ENCODE measurements at places on chromosomes 16 and 17. TPM values are rescaled to one million over a fixed set of nuclear protein-coding genes. Genes with fewer than 3 reads are reported as not detected.

The KRT33A gene
- 1.5 TPM for total RNA-seq

DNA sequence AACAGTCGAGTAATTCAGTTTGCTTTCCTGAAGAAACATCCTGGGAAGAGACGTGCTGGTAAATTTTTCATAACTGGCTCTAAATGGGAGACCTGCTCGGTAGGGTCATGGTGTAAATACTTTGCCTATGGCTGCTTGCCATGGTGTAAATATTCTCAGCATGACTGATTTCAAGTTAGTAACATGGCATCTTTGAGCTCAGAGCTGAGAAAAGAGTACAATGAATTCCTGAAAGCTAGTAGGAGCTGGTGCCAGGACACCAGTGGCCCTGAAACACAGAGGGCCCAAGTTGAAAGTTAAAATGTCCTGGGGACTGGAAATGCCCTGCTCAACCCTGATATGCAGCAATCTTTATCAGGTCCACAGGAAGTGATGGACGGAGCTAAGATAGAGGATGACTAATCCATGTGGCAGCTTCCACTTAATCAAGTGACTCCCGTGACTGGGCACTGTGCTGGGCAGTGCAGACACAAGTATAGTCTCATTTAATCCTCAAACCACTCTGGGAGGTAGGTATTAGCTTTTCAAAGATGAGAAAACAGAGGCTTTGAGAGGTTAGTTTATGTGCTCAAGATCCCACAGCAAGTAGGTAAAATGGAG is 130.1 kb upstream of the ADAMTS18 start:
- H3K27ac ChIP-seq, result no peak overlapping the region
- no peak for DNase-seq
- H3K36me3 ChIP-seq, result no peaks in the 10 kb centered on the region
- no peaks in the 10 kb centered on the region for H3K4me1 ChIP-seq

DNA sequence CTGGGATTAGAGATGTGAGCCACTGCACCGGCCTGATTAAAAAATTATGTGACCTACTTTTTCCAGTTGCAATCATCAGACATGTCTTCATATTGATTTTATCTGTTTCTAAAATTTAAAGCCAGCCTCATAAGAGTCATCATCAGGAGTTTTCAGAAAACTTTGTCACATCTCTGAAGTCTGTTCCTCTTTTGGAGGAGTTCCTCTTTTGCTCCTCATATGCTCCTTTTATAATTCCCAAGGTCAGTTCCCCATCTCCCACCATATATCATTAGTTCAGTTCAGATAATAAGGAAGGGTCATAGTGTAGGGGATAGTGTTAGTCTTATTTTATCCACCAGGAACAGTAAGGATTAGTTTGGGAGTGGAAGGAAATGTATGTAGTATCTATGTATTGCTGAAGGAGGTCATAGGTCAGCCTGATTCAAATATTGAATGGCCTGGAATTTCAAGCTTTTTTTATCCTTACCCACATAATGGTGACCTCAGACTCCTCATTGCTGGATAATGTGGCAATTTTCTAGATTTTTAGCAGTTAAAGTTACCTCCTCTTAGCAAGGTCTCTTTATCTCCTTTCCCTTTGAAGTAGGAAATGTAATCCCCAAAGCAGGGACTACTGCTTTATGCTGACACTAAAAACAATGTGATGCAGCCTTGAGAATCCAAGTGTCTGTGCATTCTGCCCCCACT is 13.8 kb upstream of the DUSP14 start:
- no peaks in the 10 kb centered on the region for H3K27me3 ChIP-seq
- no peak overlapping the region for H3K4me3 ChIP-seq
- H3K27ac ChIP-seq, result peak overlapping the region; percentile 66
- H3K4me1 ChIP-seq, result peaks cover 37% of the 10 kb centered on the region
- no peak for DNase-seq

DNA sequence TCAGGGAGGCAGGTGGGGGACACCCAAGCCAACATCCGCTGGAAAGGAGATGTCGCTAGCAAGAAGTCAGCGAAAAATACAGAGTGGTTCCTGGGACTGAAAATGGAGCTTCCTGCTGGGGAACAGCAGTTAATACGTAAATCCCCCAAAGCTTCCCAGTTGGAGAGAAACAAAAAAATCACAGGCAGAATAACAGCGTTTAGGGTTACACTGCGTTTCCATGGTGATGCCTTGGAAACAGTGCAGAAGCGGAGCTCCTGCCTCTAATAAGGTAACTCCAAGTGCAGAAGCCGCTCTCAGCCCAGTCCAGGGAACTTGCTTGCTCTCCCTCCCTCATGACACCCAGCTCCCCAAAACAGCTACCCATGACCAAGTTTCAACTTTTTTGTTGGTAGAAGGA is 73.4 kb downstream of the PLD6 start:
- H3K27ac ChIP-seq, result no peak overlapping the region
- no peaks in the 10 kb centered on the region for H3K27me3 ChIP-seq
- H3K4me1 ChIP-seq, result peaks cover 26% of the 10 kb centered on the region
- no peak for DNase-seq
- H3K36me3 ChIP-seq, result no peaks in the 10 kb centered on the region
- H3K4me3 ChIP-seq, result no peak overlapping the region

DNA sequence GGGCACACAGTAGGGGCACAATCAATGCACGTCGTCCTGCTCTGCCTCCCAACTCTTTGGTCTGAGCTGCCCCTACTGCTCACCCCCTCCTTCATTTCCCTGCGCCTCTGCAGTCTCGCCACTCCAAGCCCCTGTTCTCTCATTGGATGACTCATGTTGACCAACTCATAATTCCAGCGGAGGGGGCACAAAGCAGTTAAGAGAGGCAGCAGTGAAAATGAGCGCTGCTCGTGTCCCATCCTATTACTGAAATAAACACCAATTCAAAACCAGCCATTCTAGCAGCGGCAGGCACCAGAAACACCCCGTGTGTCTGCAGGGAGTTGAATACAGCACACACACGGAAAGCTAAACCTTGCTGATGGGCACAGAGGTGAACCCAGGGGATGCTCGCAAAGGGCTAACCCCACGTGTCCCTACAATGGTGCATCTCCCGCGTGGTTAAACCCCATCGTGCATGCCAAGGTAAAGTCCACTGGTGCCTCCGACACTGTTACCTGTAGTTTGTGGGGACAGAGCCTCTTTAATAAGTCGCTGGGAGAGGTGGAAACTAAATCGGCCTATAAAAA is 310.4 kb downstream of the XYLT1 start:
- H3K27ac ChIP-seq, result no peak overlapping the region
- no peak for DNase-seq
- no peaks in the 10 kb centered on the region for H3K4me1 ChIP-seq
- H3K36me3 ChIP-seq, result no peaks in the 10 kb centered on the region
- H3K27me3 ChIP-seq, result no peaks in the 10 kb centered on the region
- H3K4me3 ChIP-seq, result no peak overlapping the region

DNA sequence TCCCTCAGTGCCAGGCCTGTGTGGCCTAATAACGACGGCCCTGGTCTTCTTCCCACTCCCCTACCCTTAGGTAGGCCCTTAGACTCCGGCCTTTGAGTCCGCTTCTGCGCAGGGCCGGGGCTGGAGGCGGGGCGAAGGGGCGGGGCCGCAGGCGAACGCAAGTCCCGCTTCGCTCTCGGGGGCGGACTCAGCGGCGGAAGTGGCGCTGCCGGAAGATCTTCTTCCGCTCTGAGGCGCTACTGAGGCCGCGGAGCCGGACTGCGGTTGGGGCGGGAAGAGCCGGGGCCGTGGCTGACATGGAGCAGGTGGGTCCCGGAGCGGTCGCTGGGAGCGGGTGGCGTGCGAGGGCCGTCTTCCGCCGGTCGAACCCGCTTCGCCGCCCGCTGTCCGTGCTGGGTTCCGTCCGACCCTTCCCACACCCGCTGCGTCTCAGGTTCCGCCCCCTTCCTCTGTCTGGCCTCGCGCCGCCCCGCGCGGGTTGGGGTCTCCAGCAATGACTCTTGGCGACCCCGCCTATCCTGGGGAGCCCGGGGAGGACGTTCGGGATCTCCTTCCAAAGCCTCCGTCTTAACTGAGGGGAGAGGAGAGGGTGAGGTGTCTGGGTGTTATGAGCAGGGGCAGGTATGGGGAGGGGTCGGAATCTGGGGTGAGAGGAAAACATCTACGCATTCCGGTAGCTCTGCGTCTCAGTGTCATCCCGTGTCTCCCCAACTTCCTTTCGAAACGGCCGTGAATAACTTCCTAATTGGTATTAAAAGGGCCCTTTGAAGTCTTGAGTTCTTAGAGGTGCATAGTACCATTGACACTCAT is at the start of gene STARD3:
STARD3 (plus strand) TSS at position 218 of the 810 bp plus-strand sequence. CDS start 16,388 bp downstream, outside the sequence.
- peak within 1 kb of the TSS; percentile 97 for H3K4me3 ChIP-seq
- no peak for DNase-seq
- peak within 1 kb of the TSS; percentile 92 for H3K27ac ChIP-seq
- H3K27me3 ChIP-seq, result no peaks in the 10 kb centered on the region
- H3K36me3 ChIP-seq, result no peaks in the 10 kb centered on the region
- H3K4me1 ChIP-seq, result peaks cover 60% of the 10 kb centered on the region

The MYOCD gene
- total RNA-seq, result 26.5 TPM

The CMTM2 gene
- total RNA-seq, result not detected

The CCDC144A gene
- total RNA-seq, result 2.5 TPM

The CCDC57 gene
- 26.5 TPM for total RNA-seq

DNA sequence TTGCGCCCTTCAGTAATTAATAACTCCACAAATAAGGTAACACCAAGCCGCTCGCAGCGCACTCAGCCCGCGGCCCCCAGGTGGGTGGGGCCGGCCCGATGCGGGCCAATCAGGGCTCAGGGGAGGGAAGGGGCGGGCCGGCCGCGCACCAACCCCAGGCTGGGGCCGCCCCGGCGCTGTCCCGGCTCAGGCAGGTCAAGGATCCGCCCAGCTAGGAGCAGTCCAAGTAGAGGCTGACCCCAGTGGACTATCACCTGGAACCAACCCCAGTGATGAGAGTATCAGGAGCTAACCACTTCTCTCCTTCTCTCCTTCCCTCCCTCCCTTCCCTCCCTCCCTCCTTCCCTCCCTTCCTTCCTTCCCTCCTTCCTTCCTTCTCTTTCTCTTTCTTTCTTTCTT is 110.8 kb downstream of the C16orf78 start:
- H3K4me3 ChIP-seq, result peak overlapping the region; percentile 32
- H3K27me3 ChIP-seq, result no peaks in the 10 kb centered on the region
- no peak for DNase-seq
- peaks cover 8% of the 10 kb centered on the region for H3K4me1 ChIP-seq
- no peaks in the 10 kb centered on the region for H3K36me3 ChIP-seq
- peak overlapping the region; percentile 54 for H3K27ac ChIP-seq

Data from vagina (tissue), 2 donors.